ENCODE measurements at places on chromosomes 13 and 19.

DNA sequence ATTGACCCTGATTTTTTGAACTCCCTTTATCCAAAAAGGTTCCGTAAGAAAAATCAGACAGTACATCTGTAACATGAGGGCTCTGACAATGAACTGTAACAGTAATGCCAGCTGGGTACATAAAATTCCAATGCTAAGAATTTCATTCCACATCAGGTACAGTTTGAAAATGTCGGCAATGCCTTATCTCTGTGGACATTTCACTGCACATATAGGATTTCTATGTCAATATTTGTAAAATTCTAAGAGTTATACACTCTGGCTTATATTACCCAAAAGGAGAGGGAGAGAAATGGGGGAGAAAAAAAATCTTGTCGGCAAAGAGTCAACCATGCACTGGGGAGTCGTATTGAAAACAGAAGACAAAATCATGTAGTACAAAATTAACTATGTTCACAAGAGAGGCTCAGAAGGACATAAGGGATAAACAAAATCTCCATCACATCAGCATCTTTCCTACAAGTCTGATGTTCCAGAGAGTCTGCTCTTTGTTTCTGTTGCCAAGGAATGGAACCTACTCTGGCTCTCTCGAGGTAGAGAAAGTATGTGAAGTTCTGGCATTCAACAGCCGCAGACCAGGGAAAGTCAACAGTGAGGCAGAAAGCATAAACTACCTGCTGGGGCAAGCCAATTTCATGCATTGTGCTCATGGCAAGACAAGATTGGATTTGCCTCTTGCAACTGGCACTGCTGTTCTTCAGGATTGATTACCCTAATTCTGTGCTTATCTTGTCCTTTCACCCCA lies 72.4 kb downstream of the STARD13 start:
- DNase-seq = peak; percentile 6

DNA sequence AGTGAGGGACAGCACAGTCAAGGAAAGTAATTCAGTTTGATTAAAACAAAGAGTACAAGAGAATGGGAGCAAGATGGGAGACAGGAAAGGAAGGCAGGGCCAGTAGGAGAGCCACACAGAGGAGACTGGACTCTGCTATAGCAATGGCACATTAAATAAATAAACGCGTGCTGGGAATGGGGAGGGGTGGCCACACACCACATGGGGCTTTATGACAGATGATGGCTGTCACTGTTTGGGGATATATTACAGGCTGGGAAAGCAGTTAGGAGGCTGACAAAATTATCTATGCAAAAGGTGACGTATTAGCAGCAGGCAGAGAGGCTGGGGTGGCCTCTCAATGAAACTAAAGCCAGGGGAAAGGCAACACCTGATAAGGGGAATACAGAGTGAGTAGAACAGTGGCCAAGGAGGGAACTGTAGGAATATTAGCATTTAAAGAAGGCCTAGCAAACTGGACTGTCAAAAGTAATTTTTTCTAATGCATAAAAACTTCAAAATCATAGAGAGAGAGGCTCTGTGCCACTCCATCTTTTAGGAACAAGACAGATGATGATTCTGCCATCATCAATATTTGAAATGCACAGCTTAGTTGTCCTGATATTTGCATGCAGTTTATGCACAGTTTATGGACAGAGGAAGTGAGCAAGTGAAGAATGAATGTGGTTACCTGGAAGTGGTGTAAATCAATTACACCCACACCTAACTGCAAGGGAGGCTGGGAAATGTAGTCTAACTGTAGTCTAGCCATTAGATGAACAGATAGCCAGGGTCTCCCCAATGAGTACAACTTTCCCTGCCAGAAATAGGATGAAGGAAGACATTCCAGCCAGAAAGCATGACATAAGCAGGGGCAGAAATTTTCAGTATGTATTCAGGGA lies 346.5 kb downstream of the FOXO1 start:
- no peak for DNase-seq

DNA sequence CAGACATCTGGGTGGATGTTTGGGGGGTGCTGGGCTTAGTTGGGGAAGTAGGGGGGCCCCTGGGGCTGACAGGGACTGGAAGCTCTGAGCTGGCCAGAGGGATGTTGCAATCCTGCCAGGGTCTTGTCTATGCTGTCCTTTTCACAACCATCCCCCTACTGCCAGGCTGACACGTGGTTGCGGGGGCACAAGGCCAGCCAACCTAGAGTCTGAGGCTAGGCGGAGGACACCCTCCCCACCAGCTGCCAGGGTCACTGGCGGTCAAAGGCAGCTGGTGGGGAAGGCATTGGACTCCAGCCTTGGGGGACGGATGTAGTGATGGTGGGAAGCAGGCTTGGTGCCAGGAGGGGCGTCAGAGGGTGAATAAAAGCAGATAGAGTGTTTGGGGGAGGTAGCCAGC lies 1.6 kb upstream of the APOC1 start:
- DNase-seq = no peak

DNA sequence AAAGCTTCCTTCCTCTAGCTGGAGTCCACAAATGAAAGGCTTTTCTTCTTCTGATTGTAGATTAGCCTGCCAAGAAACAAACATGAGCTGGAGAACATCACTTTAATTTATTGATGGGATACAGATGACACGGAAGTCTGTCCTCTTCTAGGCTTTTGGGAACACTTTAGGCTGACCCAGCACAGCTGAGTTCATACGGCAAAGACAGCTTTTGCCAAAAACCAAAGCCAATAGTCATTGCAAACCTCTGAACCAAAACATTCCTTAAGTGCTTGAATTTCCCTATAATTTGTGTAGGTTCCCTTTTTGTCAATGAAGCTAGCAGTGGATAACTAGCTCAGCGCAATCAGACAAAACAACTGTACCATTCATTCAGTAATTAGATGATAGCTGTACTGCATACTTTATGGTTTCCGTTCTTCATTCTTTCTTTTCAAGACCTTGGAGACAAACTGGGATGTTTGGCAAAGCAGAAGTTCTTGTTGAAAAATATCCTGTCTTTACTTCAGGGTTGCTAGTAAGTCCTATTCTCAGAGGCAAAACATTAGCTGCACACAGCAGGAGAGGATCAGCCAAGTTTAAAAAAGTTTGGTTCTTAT lies 95.7 kb upstream of the SPRY2 start:
- DNase-seq = no peak

DNA sequence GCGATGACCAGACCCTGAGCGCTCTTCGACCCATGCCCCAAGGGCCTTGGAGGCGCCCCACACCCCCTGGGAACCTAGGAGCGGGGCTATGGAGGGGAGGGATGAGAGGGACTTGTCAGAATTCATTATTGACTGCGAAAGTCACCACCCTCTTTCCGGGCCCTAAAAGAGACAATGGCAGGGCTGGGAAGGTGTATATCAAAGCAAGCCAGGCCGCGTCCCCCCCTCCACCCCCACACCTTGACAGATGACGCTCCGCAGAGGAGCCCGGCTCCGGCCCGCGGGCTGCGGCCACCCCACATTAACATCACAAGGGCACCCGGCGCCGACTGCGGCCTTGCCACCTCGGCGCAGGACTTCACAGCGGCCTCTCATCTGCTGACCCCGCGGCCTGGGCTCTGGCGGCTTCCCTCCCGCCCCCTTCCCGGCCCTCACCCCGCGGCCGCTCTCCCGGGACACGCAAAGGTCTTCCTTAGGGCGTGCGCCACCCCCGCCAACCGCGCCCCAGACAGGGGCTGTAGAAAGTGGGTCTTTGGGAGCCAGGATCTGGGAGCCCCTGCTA lies 2.4 kb downstream of the CDX2 start:
- no peak for DNase-seq

DNA sequence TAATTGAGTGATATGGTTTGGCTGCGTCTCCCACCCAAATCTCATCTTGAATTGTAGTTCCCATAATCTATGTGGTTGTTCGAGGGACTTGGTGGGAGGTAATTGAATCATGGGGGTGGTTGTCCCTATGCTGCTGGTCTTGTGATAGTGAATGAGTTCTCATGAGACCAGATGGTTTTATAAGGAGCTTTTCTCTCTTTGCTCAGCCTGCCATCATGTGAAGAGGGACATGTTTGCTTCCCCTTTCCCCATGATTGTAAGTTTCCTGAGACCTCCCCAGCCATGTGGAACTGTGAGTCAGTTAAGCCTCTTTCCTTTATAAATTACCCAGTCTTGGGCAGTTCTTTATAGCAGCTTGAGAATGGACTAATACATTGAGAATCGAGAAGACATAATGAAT lies 480.1 kb downstream of the GPC5 start:
- no peak for DNase-seq

DNA sequence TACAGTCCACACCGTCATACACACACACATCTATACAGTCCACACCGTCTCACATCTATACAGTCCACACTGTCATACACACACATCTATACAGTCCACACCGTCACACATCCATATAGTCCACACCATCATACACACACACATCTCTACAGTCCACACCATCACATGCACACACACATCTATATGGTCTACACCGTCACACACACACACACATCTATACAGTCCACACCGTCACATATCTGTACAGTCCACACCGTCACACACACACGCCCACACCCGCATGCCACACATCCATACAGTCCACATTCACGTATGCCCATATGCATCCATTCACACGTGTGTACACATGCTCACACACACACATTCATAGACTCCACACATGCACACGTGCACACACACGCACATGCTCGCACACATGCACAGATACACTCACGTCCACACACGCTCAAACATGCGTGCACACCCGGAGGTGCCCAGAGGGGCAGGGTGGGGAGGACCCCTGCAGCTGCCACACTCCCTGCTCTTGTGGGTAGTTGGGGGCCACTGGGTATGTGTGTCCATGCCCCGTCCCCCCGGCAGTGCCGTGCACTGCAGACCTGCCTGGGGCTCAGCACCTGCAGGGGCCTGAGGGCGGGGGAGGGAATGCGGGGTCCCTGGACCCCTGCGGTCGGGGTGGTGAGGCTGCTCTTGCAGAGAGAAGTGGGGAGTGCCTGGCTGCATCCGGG lies 29.2 kb downstream of the PIAS4 start:
- DNase-seq = no peak

DNA sequence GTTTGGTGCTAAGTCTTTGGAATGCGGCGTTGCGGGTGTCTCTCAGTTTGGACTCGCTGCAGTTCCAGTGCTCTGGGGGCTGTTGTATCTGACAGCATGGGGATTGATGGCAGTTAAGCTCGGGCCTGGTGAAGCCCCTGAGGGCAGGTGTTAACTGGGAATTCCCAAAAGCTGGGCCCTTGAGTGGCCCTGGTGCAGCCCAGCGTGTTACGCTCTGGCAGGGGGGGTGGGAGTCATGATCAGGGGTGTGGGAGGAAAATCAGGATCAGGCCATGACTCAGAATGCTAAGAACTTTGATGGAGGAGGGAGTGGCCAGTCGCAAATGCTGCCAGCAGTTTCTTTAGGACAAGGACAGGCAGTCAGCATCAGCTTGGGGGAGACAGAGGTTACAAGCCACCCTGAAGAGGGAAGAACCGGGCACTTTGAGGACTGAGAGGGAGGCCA lies 19.6 kb downstream of the AP2A1 start:
- no peak for DNase-seq

- no peak for DNase-seq
These were observed 241.2 kb upstream of the STARD13 start for GRCh38 chr13:33526718-33527117.

GRCh38 chr19:49474542-49474924 lies 518 bp downstream of the FLT3LG start:
- DNase-seq = no peak

- DNase-seq = peak; percentile 27
These were observed at the start of gene CADM4 for GRCh38 chr19:43639519-43640423. TSS of gene CADM4 (minus strand) at chr19:43639850. CDS start at chr19:43639790, 60 bp downstream.

- peak; percentile 94 for DNase-seq
These were observed 687.8 kb downstream of the EFNB2 start for GRCh38 chr13:105847527-105848291.

DNA sequence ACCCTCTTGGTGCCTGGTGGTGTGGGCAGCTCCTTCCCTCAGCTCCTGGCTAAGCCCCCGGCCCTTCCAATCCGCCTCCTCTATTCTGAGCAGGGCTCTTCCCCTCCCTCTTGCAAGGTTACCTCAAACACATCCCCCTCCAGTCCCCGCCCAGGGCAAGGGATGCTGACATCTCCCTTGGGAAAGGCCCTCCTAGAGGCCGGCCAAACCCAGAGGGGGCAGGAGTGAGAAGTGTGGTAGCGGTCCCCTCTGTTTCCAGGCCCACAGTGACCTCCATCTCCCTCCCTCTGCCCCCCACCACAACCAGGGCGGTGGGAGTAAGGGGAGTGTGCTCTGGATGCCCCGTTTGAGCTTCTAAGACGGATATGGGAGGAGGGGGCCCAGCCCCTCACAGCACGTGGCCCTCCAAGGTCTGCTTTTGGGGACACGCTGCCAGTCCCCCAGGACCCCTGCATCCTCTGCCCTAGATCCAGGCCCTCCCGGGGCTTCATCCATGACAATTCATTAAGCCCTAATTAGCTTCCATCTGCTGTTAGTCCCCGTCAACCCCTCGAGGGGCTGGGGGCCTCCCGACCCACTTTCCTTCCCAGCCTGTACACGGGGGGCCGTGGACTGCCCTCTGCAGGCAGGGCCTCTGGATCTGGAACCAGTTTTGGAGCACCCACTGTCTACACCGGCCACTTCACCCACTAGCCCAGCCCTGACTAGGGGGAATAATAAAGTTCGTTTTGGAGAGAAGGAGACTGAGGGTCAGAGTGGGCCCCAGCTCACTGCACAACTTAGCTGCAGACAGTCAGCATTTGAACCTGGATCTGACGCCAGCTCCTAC lies 2.3 kb downstream of the LINGO3 start:
- DNase-seq = no peak

- DNase-seq = no peak
These were observed 48.1 kb upstream of the RAP2A start for GRCh38 chr13:97385854-97386253.

All from NCI-H1105 treated with DMSO at 0.1 percent for 48 hours (cell line).